ENCODE measurements at places on chromosomes 12 and 14. TPM values are rescaled to one million over a fixed set of nuclear protein-coding genes. Genes with fewer than 3 reads are reported as not detected.

The GIT2 gene
- total RNA-seq: 21.9 TPM

The NRXN3 gene
- under 0.01 TPM for total RNA-seq

The ARHGAP5 gene
- total RNA-seq: 139 TPM

The PPP1R12A gene
- total RNA-seq: 56.9 TPM

Measured in bronchial epithelial cell (primary cell).